Stimulated activated CD4-positive, alpha-beta T cell treated with anti-CD3 and anti-CD28 coated beads, Interleukin-2, amount 100 ng/mL, for 48 hours (primary cell): ENCODE measurements at places on chromosomes 7 and 10.

- no peak for DNase-seq
These were observed 74.9 kb downstream of the ADRA2A start for GRCh38 chr10:111151595-111152307.

DNA sequence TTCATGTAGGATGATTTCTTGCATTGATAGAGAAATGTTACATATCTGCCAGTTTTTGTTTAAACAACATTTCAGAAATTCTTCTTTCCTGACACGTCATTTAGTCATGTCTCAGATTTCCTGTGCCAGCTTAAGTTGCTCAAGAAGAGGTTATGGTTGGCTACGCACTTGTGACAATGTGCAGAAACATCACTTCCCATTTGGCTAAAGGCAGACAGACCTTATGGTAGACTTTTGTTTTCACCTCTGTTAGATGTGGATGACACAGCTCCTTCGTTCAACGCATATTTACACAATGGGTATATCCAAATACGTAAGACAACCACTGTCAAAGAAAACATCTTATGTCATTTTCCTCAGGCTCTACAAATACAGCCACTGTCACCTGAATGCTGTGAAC lies 125.8 kb downstream of the DOCK4 start:
- DNase-seq: no peak

- DNase-seq: no peak
These were observed 320.0 kb downstream of the EXOC4 start for GRCh38 chr7:133572843-133573242.

- no peak for DNase-seq
These were observed 175.1 kb downstream of the HGF start for GRCh38 chr7:81594767-81595166.

- DNase-seq: no peak
These were observed 222.0 kb upstream of the C7orf33 start for GRCh38 chr7:148368562-148368961.

GRCh38 chr10:70926226-70927000 lies 38.0 kb upstream of the PCBD1 start:
- DNase-seq: no peak

- no peak for DNase-seq
These were observed 209.5 kb downstream of the GLRX3 start for GRCh38 chr10:130345728-130346127.

GRCh38 chr10:69421611-69422308 lies 5.0 kb upstream of the TACR2 start:
- DNase-seq: no peak

- no peak for DNase-seq
These were observed 6.2 kb upstream of the MRC1 start for GRCh38 chr10:17802976-17803375.

DNA sequence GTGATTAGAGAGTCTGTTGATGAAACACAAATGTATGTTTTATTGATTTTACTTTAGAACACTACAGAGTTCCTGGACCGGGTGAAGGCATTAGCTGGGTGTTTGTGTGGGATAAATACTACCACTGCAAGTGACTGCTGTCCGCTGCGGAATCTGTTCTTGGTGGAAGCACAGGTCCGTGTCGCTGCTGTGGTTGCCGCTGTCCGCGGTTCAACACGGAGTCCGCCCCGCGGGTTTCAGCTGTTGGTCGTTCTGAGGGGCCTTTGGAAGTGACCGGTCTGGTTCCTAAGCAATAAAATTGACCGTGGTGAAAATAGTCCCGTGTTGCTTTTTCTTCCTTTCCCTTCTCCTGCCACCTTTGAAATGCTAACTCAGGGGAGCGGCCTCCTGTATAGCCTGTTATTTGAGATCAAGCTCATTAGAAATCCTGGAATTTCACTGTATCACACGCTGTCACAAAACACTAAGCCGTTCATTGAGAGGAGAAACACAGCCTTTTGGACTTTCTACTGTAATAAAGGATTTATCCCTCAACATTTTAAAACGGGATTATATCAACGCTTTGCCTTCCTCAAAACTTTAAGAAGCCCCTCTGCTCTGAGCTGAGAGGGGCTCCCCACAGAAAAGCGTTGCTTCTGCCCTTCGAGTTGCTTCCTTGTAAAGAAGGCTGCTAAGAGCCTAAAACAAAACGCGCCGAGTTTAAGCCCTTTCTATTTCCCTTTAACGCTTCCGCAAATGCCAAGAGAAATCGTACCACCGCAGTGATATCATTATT lies 2.6 kb downstream of the NKX6-2 start:
- no peak for DNase-seq

GRCh38 chr7:70712942-70713341 lies 419.0 kb upstream of the GALNT17 start:
- no peak for DNase-seq

DNA sequence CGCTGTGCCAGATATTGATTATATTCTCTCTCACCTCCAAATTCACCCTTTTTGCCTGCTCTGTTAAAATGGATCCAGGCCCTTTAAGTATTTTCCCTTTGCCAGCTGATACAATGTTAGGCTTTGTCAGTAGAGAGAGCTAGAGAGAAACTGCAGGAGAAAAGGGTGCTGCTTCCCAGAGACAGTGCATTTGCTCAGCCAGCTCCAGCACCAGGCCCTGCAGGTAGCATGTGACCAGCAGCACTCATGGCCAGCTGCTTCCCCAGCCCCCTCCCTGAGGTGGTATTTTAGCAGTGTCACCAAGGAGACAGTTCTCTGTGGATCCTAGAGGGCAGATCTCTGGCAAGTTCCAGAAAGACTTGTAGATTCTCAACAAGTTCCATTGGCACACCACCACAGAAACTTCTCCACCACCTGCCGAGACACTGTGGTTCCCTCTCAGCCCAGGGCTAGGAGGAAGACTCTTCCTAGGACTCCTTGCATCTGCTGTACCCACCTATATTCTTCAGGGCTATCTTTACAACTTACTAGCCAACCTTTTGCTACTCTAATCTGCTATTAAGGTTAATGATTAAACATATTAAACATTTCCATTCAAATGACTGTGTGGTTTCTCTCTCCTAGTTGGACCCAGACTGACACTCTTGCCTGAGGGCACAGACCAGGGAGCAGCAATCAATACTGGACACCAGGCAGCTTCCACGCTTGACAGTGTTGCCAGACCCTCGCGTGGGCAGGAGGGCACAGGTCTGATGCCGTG lies 35.6 kb upstream of the ADAM12 start:
- DNase-seq: no peak

- no peak for DNase-seq
These were observed 55.9 kb downstream of the CFAP46 start for GRCh38 chr10:132886211-132887099.

- DNase-seq: no peak
These were observed 19.7 kb upstream of the LAMB4 start for GRCh38 chr7:108149908-108150307.

- DNase-seq: no peak
These were observed 170.8 kb upstream of the PODXL start for GRCh38 chr7:131727189-131727588.

DNA sequence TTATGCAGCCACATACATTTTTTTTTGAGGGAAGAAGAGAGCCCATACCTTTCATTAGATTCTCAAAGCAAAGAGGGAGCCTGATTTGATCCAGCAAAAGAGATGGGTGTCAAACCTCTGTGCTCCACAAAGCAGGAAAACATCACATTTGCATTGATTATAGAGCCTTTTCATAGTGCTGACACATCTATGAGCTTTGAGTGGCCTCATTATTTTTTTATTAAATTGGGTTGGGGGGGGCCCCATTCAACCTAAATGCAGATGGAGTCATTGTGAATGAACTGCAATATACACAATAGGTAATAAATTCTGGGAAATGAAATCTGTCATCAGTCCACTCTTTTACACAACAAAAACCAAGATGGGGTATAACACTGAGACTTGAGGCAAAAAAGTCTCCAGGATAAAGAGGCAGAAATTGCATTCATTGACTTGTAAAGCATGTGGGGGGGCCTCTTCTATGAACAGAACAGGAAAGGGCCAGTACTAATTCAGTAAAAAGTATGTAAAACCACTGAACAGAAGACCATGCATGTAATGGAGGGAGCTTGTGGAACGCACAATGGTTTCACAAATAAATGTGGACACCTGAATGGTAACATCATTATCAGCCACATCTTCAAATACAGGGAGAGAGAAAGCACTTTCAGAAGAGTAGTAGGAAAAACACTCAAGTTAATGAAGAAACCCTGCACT lies 17.7 kb upstream of the ASB4 start:
- DNase-seq: no peak

GRCh38 chr10:49303711-49304110 lies 4.7 kb downstream of the C10orf71 start:
- DNase-seq: no peak

DNA sequence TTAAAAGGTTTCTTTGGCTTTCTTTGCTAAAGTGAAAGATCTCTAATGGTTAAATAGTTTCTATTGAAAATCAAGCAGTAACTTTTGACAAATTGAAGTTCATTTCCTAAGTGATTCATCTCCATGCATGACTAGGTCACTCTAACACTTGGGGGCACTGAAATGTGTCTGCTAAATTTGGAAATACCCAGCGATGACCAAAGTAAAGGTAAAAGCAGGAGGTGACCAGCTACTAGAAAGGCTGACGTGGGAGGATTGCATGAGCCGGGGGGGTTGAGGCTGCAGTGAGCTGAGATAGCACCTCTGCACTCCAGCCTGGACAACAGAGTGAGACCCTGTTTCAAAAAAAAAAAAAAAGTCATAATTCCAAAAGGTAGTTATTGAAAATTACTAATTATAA lies 111.8 kb upstream of the GPR141 start:
- DNase-seq: no peak

DNA sequence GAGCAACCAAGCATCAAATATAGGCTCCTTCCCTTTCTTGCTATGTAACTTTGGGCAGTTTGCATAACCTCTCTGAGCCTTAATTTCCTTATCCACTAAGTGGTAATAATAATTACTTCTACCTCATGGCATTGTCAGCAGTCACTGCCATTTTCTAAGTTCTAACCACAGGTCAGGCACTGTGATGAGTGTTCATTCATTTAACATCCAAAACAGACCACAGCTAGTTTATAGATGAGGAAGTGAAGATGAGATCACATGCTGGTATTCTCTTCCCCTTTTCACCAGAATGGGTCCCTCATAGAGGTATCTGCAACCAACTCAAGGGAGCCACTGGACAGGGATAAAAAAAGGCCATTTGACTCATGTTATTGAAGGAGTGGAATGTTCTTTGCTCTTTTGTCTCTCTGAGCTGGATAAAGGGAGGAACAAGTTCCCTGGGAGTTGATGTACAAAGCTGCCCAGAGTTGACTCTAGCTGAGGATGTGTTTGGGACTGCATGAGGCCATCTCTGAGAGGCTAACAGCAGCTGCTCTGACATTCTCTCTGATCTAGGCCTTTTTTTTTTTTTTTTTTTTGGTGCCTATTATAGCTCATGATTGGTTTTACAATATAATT lies 65.0 kb downstream of the DNAJC12 start:
- DNase-seq: no peak

DNA sequence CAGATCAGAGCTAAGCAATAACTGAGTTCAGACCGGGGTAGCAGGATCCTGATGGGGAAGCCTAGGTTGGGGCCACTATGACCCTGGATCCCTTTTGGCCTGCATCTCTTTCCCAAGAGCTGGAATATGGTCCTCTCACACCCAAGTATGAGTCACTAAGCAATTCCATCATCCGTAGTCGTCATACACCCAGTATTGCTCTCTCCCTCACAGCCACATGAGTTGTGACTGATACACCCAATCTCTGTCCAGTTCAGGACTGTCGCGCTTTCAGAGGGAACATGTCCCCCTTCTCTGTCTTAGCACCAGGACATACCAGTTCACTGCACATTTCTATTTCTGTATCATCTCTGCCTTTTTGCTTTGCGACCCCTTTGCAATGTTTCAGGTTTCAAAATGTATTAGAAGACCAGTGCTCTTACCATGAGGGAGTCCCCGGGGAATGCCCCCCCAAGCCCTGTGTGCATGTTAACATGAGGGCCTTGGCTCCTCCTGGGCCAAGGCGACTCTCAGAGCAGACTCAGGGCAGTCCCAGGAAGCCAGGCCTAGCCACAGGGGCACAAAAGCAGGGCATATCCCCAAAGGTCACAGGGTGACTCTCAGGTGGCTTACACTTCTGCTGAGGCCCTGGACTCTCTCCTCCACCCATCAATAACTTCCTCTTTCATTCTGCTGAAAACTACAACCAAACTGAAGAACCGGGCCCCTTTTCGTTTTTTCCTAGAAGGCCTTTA lies 75.3 kb upstream of the SAMD8 start:
- no peak for DNase-seq

DNA sequence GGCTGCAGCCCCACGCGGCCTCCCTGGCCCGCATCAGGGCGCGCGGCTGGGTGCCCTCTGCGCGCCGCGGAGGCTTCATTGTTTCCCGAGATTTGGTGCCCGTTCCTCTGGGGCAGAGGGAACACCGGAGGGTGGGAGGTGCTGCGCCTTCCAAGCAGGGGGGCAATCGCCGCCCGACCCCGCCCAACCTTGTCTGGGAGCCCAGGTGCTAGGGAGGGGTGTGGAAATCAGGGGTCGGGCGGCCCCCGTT lies 1.0 kb upstream of the NRP1 start:
- no peak for DNase-seq

DNA sequence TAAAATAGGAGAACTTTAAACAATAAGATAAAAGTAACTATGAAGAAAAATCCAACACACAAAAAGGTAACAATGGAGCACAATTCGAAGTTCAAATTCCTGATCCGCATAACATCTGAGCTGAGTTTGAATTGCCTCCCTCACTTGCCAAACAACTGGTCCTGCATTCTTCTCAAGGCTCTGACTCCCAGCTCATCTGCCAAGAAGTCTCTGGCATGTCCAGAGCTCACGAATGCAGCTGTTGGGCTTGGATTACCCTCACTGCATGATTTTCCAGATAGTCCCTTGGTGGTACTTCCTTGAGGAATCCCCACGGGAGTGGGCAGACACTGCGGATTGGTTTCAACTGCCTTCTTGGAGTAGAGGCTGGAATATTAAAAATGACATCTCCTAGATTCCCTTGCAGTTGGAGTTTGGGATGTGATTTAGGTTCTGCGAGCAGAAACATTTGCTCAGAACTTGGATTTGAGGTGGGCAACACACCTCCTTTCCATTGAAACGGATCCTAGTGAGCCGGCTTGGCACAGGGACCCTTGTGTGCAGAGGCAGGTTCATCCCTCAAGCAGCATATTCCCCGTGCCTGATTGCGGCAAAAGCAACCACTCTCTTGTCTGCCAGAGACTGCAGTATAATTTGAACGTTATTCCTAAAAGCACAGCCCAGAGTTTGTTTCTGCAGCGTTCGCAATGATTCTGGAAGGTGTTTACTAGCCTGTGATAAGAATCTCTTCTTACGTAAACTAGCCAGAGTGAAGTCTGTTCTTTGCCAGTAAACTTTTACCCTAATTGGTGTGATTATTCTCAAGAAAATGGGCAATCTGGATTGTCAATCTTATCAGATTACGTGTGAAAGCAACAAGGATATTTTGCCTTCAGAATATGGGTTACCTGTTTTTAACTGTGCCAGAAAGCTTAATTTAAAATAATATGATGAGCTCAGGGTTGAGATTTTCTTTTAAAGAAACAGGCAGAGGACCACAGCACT lies 23.4 kb upstream of the PRKCQ start:
- DNase-seq: no peak

GRCh38 chr10:128411643-128412042 lies 285.4 kb upstream of the MKI67 start:
- DNase-seq: no peak

GRCh38 chr10:128971374-128972035 lies 495.5 kb upstream of the MGMT start:
- DNase-seq: no peak

- no peak for DNase-seq
These were observed 63.6 kb upstream of the CARD11 start for GRCh38 chr7:3107228-3107763.

- no peak for DNase-seq
These were observed 2.5 kb downstream of the TNRC18 start for GRCh38 chr7:5420881-5421713.
